ENCODE measurements at places on chromosomes 2 and 18.

DNA sequence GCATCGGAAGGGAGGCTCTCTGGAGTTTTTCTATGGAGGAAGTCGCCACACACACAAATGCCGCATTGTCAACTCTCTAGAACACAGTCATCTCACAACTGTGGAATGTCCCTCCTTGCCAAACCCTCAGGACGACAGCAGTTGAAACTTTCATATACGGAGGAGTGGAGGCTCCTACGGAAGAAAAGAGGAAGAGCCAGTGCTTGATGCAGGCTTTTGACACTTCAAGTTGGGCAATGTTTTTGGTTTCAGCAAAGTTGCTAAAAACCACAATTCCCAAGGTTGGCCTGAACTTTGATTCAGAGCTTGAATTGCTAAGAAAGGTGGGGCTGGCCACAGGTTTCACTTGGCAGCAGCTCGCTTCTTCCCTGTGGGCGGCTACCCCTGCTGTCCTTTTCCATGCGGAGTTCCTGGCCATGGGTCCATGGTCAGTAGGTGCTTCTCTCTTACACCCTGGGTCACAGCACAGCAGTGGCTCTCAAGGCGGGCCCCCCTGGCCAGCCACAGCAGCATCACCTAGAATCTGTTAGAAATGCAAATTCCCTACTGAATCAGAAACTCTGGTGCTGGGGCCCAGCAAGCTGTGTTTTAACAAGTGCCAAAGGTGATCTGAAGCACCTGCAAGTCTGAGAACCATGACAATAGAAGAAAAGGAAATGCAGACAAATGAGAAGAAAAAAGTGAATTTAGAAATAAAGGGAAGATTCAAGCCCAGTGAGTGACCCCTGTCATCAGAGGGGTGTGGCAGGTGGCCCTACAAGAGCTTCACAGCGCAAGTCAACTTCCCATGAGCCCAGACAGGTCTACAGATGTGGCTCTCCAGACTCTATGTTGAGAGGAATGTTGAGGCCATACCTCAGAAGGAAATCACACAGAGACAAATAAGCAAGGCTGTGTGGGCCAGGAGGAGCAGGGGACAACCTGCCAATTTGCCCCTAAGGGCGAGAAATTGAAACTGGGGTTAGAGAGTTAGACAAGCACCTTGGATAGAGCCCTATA, 856.4 kb downstream of the RNF144A start:
- DNase-seq, result peak; percentile 84

DNA sequence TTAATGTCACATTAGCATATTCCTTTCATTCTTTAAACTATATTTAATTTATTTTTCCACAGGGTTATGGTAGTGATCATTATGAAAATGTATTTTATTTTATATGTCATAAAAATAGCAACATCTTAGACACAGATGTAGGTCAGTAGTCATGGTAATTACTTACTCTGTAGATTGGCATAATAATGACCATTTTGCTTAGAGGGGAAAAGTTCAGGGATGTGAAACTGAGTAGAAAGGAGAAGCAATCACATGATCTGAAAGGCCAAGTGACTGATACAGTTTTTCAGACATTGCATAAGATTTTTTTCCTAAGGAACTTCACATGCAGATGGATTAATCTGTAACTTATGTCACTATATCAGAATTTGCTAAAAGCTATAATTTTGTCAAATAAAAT, 286.9 kb downstream of the CTNNA2 start:
- DNase-seq, result no peak

GRCh38 chr2:151673016-151673415, 61.3 kb downstream of the NEB start:
- no peak for DNase-seq

GRCh38 chr2:25891672-25892071, 13.4 kb upstream of the ASXL2 start:
- no peak for DNase-seq

- DNase-seq, result no peak
Measured at GRCh38 chr18:67428158-67428557, 88.4 kb downstream of the DSEL start.

DNA sequence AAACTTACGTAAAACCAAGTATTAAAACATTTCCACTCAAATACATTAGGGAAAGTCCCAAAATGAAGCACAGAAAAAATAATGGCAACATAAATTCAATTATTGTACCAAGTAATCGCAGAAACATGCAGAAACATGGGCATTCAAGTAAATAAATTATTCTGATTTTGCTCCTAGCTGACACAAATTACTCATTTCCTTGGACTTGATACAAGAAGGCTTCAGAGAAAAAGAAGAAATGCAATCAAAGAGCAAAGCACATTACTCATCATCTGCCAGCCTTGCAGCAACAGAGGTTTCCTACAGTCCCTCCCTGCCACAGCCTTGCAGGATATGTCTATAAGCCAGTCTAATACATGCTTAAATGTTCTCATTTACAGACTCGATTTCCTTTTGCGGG, 439.8 kb upstream of the LYPD1 start:
- DNase-seq, result no peak

DNA sequence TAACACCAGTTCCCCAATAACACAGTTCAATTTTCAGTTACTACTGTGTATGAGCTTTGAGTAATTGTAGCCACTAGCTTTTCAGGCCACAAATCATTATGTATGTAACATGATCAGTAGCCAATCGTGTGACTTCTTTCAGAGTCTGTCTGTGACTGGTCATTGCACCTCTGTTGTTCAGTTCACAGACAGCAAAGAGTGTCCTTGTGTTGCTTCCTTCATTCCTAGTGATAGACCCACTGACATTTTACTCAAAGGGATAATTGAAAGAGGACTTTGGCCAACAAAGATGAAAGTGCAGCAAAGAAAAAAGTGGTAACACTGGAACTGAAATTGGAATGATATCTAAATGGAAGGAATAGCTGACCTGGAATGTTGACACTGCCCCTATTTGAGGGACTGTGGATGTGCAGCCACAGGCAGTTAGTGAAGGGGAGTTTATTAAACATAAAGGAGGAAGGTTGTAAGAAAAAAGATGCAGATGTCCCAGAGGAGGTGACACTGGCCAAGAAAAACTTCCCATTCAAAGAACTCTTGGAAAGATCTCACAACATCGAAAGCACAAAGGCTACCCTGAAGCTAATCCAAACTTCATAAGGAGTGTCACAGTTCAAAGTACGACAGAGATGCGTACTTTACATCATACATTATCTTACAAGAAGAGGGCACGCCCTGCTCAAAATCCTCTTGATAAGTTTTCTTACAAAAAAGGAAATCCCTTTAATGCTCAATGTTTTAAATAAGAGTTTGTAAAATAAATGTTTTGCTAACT, 19.3 kb downstream of the TTC39C start:
- no peak for DNase-seq

DNA sequence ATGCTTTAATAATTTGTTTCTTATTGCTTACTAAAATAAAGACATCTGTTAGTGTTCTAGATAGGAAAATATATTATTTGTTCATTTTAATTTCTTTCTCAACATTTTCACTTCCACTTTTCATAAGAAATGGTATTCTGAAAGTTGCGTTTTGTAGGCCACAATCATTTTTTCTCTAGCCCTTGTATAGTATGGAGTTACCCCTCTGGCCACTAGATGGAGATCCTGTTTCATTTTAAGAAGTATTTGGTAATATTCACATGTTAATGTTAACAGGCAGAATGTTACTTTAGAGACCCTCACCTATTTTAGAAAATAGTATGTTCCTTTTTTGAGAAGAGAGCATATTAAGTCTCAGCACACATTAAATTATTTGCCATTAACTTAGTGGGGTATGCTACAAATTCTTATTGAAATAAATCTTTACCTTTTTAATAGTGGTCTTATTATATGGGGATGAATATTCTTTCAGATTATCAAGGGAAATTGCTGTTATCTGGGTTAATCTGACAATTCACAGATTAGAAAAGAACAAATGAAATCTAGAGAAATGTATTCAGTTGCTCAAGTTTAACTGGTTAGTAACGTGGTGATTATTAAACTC, 73.9 kb upstream of the TTC27 start:
- peak; percentile 44 for DNase-seq

GRCh38 chr18:250685-251084, 17.2 kb downstream of the THOC1 start:
- no peak for DNase-seq

GRCh38 chr18:50880119-50880465, 1.2 kb downstream of the ME2 start:
- peak; percentile 23 for DNase-seq

- no peak for DNase-seq
Measured at GRCh38 chr2:27281442-27281841, 787 bp upstream of the TRIM54 start.

- no peak for DNase-seq
Measured at GRCh38 chr2:37586663-37587317, 84.7 kb downstream of the CDC42EP3 start.

DNA sequence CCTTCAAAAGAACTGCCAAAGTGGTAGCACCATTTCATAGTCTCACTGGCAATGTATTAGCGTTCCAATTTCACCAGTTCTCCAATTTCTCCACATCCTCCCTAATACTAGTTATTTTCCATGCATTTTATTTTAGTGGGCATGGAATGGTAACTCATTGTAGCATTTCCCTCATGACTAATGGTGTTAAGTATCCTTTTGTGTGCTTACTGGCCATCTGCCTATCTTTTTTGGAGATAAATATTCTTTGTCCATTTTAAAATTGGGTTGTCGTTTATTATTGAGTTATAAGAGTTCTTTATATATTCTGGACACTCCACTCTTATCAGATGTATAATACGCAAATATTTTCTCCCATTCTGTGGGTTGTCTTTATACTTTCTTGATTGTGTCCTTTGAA, 107.1 kb downstream of the THADA start:
- no peak for DNase-seq

DNA sequence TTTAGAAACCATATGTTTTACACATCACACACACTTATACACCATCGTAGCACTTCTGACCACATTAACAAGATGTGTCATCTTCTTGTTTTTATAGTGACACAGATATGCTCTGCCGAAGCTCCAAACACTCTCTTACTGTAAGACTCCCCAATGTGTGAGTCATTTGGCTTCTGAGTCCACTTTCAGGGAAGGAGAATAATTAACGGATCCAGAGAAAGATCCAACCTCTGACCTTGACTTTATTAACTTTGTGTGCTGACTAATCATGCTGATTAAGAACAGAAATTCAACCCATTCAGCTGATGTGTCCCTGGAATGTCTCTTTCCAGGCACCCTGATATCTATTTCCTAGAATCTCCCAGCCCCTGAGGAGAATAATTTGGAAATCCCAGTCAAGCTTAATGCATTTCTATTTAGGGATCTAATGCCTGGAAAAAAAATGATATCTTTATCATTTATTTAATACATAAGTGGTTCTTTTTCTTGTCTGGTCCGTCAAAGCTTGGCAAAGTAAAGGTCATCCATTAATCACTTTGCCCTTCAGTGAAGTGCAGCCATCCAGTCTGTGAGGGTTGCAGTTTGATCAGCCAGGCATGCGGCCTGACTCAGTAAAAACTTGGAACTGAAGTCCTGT, 615.8 kb upstream of the SYT4 start:
- no peak for DNase-seq

- no peak for DNase-seq
Measured at GRCh38 chr18:78647018-78647417, 332.6 kb upstream of the SALL3 start.

DNA sequence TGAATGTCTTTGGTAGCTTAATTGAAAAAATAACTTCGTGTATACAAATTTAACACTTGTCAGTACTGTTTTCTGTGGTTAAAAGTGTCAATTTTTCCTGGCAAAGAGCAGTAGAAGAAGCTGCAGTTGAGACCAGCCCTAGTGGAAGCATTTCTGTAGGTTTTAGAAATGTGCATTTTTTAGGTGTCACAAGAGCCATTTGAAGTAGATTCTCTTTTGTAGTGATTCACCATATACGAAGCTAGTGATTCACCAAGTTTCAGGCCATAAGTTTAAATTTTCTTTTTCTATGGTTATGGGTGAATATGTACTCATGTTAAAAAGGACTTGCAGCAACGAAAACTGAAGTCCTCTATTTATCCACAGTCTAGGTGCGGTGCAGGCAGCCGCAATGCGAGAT, 4.2 kb downstream of the NABP1 start:
- DNase-seq, result no peak

DNA sequence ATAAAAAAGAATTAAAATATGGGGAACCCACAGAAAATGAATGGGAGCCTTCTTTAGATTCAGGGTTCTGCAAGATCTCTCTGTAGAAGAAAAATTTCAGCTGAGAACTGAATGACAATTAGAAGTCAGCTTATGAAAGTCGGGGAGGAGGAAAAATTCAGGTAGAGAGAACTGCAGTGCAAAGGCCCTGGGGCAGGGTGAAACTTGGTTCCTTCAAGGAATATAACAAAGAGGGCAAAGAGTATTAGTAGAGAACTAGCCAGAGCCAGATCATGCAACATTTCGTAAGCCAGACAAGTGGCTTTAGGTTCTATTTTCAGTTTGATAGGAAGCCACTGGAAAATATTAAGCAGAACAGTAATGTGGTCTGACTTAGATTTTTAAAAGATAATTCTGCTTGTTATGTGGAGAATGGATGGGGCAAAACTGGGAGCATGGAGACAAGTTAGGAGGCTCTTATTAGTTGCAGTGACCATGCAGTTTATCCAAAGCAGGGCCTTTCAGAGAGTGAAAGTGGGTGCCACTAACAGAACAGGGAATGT, 27.9 kb downstream of the RAB27B start:
- DNase-seq, result no peak

GRCh38 chr2:70340761-70341476, 39.1 kb upstream of the FAM136A start:
- peak; percentile 60 for DNase-seq

DNA sequence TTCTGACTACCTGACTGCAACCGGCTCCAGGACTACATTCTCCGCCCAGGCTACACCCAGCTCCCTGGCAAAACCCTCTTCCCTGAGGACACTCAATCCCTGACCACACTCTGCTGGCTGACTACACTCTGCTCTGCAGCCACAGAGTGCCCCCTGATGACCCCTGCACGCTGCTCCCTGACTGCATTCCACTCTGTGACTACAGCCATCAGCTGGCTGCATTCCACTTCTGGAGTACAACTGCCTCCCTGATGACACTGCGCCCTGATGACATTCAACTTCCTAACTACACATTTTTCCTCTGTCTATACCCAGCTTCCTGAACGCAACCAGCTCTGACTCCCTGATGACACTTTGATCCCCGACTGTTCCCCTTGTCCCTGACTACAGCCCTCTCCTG, 71.3 kb upstream of the NRXN1 start:
- DNase-seq, result no peak
